Renal pelvis (tissue), 12 donors: ENCODE measurements at places on chromosomes 13 and 19. TPM values are rescaled to one million over a fixed set of nuclear protein-coding genes. Genes with fewer than 3 reads are reported as not detected.

DNA sequence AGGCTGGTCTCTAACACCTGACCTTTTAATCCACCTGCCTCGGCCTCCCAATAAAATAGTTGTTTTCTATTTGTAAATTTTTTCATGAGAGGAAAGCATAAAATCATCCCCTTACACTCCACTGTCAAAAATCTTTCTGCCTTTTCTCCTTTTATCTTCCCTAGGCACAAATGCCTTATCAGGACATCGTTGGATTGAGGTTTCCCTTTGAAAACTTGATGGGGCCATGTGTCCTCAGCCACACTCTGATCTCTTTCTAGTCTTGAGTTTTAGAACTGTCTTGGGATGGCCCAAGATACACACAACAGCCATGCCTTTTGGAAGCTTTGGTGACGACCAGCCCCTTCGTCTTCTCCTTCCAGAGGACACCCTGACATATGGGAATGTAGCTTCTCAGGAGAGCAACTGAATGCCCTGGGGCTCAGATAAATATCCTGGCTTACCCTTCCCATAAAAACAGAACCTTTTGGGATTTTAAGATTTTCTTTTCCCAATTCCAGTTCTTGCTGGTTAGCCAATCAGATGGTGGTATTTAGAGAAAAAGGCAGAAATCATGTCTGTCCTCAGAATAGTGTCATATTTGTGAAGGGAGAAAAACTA, 112.4 kb downstream of the ZNF429 start:
- no peak for DNase-seq

The ZNF790 gene
- 9.7 TPM for polyA plus RNA-seq

GRCh38 chr13:80083853-80084676, 256.9 kb downstream of the SPRY2 start:
- peak; percentile 61 for DNase-seq

- DNase-seq = no peak
Observed at GRCh38 chr19:51488491-51488890, 10.2 kb downstream of the CEACAM18 start.

GRCh38 chr19:306151-306900, 15.1 kb upstream of the PLPP2 start:
- no peak for DNase-seq

The AMER2 gene
- 0.31 TPM for polyA plus RNA-seq

The ATP4B gene
- 0.27 TPM for polyA plus RNA-seq

The KLK12 gene
- polyA plus RNA-seq = not detected

DNA sequence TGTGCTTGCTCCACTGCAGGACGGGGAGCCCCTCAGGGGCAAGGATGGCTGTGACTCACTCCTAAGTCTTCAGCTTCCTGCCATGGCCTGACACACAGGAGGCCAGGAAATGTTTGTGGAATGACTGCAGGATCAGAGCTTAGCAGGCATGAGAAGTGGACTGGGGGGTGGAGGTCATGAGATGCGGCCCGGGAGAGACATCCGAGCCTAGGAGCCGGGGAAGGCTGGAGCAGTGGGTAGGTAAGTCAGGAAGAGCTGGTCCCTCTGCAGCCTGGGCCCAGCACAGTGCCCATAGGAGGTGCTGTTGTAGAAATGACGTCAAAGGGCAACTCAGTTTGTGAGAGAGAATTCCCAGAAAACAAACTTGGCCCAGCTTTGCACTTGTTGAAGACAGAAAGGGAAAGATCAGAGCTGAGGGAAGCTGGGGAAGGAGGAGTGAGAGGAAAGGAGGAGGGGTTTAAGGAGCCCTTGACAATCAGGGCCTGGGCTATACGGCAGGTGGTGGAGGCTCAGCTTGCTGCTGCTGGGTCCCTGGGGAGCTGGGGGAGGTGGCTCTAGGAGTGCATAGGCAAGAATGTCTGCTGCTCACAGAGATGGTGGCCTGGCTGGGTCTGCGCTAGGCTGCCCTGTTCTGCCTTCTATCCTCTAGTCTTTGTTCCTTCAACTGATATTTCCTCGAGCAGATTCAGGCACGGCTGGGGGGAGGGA, 18.5 kb downstream of the POU2F2 start:
- DNase-seq = no peak

DNA sequence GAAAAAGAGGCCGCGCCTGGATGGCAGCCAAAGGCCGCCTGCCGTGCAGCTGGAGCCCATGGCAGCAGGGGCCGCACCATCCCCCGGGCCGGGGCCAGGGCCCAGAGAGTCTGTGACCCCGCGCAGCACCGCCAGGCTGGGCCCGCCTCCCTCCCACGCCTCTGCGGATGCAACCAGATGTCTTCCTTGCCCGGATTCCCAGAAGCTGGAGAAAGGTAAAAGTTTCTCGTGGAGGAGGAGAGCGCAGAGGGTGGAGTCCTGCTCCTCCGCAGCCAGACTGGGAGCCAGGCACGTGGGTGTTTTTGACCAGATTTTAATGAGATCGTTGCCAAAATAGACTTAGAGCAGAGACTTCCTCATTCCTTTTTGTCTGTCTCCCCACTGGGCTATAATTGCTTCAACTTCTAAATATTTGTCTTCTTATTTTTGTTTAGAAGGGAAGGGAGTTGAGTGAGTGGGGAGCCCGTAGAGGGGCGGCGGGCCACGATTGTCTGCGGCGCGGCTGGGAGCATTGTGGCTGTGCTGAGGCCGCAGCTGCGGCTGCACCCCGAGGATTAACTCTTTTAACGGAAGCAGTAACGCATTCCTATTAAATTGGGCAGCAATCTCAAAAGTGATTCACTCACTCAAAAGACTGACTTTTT, 22.8 kb upstream of the NDUFS7 start:
- DNase-seq = no peak

- DNase-seq = no peak
Observed at GRCh38 chr19:14375055-14375581, 6.1 kb upstream of the ADGRE5 start.

GRCh38 chr19:34430738-34431625, 2.8 kb downstream of the UBA2 start:
- peak; percentile 19 for DNase-seq

The TINCR gene
- polyA plus RNA-seq = 0.34 TPM

DNA sequence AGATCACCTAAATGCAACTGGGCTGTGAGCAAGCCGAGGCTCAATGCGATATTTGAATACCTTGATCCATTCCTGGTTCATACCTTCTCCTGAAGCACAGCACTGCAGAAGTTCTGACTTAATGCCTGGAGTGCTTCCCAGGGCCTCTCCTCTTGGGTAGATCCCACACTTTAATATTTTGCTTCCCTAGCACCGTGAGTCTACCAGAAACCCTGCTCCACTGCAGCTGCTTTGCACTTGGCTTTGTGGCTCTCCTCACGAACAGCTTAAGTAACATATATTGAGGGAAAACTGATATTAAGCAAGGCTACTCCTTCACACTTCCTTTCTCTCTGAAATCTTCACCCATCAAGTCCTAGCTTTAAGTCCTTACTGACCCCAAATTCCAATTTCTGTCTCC, 51.6 kb upstream of the C13orf42 start:
- no peak for DNase-seq

GRCh38 chr19:34853369-34853768, 73.3 kb upstream of the ZNF30 start:
- no peak for DNase-seq

The CGB1 gene
- not detected for polyA plus RNA-seq

GRCh38 chr13:45615501-45616101, at the start of gene ERICH6B:
Gene ERICH6B (minus strand): TSS chr13:45615739. CDS start chr13:45597005, 18,734 bp downstream.
- DNase-seq = peak; percentile 78

GRCh38 chr13:101661839-101662238, 209.4 kb downstream of the ITGBL1 start:
- no peak for DNase-seq

The RNF225 gene
- not detected for polyA plus RNA-seq
